Hematopoietic multipotent progenitor cell (in vitro differentiated cells): ENCODE measurements at places on chromosomes 16 and 17. TPM values are rescaled to one million over a fixed set of nuclear protein-coding genes. Genes with fewer than 3 reads are reported as not detected.

The SLC12A3 gene
- not detected for total RNA-seq

DNA sequence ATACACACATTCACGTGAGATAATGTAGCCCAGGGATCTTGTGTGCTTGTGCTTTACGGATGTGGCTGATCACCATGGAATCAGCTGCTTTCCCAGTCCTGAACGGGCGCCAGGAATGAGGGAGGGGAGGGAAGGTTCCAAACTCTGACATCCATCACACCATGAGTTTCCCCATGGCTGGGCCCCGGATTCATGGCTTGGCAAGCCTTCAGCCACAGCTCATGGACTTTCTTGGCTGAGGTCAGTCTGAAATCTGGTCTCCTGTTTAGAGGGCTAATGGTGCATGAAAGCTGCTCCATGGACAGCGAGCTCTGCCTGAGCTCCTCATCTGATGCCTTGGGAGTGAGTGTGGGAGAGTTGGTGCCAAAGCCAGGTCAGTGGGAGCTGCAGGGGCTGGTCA is 767.6 kb upstream of the EEF2KMT start:
- DNase-seq = no peak

DNA sequence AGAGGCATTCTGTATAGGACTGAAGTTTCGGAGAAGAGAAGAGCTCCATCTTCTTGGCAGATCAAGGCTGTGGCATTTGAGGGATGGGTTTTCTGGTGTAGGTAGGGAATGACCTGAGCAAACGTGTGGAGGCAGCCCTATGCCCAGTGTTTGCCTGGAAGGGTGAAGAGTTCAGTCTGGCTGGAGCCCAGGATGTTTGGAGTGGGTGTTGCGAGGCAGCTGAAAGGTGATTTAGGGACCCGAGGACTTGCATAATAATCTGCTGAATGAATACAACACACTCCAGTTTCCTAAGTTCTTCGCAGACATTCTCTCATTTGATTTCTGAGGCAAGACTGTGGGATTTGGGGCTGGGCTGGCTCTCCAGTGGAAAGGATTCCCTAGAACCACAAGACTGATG is 186.2 kb downstream of the CYLD start:
- no peak for DNase-seq

The NOS2 gene
- total RNA-seq = under 0.01 TPM

GRCh38 chr17:59702304-59702703 is 4.9 kb downstream of the PTRH2 start:
- DNase-seq = no peak

GRCh38 chr16:70664325-70665112 is 18.2 kb downstream of the IL34 start:
- DNase-seq = no peak

The CYLD gene
- total RNA-seq = 41.2 TPM

DNA sequence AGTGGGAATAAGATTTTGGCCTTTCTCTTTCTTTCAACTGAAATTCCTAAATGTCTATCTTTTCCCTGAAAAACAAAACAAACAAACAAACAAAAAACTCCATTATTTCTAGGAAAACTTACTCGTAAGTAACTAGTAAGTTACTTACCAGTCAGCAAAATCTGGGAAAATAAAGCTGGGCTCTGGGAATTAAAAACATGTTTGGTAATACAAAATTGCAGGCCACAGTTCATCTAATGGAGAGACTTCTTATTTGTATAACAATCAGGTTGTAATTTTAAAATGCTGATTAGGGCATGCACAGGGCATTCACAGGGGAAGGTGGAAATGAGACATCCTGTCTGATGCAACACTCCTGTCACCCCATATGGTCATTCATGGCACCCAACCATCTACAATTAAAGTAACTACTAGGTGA is 3.8 kb upstream of the WIPI1 start:
- DNase-seq = no peak

- DNase-seq = no peak
These were observed 85.0 kb upstream of the RPL38 start for GRCh38 chr17:74118504-74118903.

DNA sequence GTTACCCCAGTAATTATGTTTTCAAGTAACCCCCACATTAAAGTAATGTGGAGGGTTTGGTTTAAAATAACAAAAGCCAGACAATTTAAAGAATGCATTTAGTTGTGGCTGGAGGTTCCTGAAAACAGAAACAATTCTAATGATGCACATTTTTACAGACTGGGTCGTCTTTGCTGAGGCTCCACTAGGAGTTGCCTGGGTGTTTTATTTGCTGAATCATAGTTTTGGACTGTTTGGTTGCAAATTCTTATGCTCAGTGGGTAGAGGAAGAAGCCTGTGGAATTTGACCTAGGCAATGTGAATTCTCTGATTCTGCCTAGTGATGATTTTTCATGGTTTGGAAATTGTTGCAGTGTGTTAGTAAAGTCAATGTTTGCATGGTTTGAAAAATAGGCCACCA is 16.3 kb downstream of the SHISA9 start:
- DNase-seq = no peak

DNA sequence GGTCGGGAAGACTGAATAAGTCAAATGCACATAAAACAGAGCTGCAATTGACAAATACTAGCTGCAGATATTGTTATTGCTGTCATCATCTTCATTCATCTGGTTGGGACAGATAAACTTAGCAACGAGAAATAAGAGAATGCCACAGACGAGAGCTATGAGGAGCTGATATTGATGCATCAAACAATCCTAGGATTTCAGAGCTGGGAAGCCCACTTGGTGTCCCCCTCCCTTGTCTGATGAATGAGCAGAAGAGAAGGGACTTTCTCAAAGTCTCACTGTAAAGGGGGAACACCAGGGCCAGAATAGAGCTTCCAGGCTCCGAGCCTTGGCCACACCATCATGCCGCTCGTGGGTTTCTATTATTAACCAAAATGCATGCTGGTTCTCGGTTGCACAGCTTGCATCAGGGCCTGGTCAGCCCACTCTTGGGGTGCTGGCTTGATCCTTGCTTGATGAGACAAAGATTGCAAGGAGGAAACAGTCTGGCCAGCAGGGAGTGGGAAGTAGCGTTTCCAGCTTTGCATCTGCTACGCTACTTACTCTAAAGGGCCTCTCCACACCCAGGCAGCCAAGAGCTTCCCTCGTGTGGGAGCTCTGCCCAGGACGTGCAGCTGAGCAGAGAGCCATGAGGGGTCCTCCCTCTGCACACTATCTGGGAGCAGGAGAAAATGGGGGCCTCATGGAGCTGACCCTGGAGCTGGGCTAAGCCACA is 28.4 kb upstream of the EMP2 start:
- no peak for DNase-seq

- no peak for DNase-seq
These were observed 29.1 kb upstream of the RASD1 start for GRCh38 chr17:17525311-17525710.

DNA sequence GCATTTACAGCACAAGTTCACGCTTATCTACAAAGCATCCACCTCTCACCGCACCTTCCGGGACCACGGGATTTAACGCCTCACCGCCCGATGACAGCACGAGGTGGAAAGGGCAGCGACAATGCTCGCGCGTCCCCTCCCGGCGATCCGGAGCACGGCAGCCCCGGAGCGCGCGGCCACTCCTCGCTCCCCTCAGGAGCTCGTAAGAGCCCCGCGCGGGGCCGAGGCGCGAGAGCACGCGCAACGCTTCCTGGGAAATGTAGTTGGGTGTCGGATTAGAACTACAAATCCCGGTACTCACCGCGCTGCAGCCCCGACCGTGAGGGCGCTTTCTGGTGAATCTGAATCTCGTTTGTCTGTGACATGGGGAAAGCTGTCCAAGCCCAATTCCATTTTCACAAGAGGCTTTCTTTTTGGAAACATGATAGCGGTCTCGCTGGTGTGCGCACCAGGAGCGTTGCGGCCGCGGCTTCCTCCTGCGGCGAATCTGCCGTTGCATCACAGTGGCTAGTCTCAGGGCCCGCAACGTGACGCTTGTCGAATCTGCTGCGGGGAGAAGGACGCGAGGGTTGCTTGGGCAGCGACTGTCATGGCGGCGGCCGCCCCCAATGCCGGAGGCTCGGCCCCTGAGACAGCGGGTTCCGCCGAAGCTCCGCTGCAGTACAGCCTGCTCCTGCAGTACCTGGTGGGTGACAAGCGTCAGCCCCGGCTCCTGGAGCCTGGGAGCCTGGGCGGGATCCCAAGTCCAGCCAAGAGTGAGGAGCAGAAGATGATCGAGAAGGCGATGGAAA is at the start of gene TIMM22:
TSS of gene TIMM22 (plus strand) at position 576 of the 791 bp plus-strand sequence. CDS start at position 590, 14 bp downstream.
- peak; percentile 97 for DNase-seq

DNA sequence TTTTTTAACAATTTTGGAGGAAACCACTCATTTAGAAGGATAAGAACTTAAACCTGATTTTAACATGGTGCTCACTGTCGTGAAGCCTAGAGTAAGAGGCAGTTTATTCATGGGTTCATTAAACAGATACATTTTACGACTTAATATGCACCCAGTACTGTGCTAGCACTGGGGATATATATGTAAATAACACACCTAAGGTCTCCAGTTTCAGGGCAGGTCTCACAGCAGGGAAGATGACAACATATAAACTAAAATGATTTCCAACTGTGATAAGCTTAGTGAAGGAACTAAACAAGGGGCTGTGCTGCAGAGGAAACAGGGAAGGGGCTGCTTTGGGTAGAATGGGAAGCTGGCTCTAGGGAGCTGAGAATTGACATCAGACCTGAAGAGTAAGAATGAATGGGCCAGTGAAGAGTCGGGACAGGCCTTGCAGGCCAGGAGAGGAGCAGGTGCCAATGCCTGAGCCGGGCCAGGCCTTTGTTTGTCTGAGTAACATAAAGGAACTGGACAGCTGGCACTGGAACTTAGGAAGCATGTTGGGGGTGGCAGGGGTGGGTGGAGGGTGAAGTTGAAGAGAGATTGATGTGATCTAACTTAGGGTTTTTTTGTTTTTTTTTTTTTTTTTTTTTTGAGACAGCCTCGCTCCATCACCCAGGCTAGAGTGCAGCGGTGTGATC is 12.1 kb downstream of the NT5M start:
- no peak for DNase-seq

GRCh38 chr17:65408050-65408449 is 153.4 kb downstream of the AXIN2 start:
- no peak for DNase-seq

GRCh38 chr17:13986855-13987254 is 82.4 kb upstream of the COX10 start:
- DNase-seq = no peak

- peak; percentile 51 for DNase-seq
These were observed 471 bp downstream of the PARD6A start for GRCh38 chr16:67661101-67661761.

- DNase-seq = no peak
These were observed 716.3 kb downstream of the WWOX start for GRCh38 chr16:78815713-78816112.

DNA sequence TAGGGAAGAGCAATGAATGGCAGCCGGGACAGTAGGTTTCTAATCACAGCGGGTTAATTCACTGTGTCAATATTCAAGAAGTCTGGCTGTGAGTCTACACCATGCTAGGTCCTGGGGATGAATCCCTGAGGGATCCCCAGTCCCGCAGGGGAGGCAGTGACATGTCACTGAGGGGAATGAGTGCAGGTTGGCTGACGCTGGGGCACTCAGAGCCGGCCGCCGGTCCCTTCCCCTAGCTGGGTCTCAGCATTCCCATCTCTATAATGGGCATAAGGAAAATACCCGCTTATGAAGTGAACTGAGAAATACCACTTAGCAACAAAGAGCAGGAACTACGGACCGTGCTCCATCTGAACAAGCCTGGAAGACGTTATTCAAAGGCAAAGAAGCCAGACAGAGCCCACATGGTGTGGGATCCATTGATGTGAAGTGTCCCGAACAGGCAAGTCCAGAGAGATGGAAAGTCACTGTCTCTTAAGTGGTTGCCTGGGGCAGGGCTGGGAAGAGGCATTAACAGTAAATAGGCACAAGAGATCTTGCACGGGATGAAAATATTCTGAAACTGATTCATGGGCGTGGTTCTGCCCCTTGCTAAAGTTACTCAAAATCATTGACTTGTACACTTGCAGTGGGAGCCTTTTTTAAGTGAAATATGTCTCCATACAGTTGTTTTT is 31.9 kb downstream of the PPL start:
- DNase-seq = no peak

DNA sequence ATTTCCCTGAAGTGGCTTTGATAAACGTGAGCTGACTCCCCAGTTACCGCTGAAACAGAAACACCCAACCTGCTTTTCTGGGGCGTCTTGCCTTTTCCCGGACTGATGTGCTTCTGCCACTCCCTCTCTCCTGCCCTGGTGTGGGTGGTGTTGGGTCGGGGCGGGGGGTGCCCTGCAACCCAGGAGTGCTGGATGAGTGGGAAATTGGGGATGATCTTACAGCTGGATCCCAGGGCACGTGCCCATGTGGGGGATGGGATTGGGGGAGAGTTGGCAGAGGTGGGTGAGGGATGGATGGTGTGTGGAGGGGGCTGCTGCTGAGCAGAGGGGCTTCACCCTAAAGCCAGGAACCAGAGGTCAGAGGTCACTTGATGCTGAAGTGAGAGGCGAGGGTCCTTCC is 28.5 kb downstream of the PGS1 start:
- DNase-seq = no peak

- DNase-seq = no peak
These were observed 22.5 kb upstream of the LYRM9 start for GRCh38 chr17:27915709-27916108.

- DNase-seq = no peak
These were observed 40.9 kb downstream of the USP10 start for GRCh38 chr16:84740596-84741116.

DNA sequence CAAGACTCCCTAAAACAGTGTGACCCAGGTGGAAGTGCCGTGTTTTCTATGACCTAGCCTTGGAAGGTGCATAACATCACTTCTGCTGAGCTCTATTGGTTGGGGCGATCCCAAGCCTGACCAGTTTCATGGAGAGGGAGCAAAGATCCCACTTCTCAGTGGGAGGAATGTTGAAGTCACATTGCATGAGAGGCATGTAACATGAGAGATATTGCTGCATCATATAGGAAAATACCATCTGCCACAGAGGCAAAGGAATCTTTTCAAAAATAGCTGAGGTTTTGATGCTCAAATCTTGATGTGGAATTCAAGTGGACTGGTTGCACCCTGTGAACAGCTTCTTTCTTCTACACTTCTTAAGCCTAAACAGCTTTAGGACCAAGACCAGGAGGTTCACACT is 56.4 kb upstream of the NLRP1 start:
- no peak for DNase-seq

- DNase-seq = no peak
These were observed 12.6 kb downstream of the TMEM132E start for GRCh38 chr17:34592002-34592401.

- DNase-seq = no peak
These were observed 34.8 kb upstream of the CPHXL start for GRCh38 chr16:75761108-75761507.

The BIRC5 gene
- total RNA-seq = 5.9 TPM

- DNase-seq = no peak
These were observed 127.8 kb downstream of the OR1D5 start for GRCh38 chr17:2935632-2936031.

The ATP2C2 gene
- total RNA-seq = under 0.01 TPM

The NPIPA2 gene
- not detected for total RNA-seq

The CA5A gene
- total RNA-seq = not detected

- DNase-seq = peak; percentile 16
These were observed 729 bp downstream of the ADORA2B start for GRCh38 chr17:15945527-15946191.

DNA sequence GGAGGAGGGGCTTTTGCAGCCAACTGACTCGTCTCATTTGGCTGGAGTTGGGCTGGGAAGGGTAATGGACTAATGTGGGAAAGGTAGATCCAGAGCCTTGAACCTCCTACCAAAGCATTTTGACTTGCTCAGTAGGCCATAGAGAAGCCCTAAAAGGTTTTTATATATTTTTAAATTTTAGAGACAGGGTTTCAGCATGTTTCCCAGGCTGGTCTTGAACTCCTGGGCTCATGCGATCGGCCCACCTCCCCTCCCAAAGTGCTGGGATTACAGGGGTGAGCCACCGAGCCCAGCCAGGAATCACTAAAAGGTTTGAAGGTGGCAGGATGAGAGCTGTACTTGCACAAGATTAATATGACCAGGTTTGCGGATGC is 2.0 kb upstream of the PITPNC1 start:
- no peak for DNase-seq
